Stimulated activated CD4-positive, alpha-beta T cell treated with anti-CD3 and anti-CD28 coated beads, Interleukin-4, amount 100 ng/mL, for 4 hours (primary cell): ENCODE measurements at places on chromosomes 3 and 15.

GRCh38 chr15:91936927-91937326 lies 83.4 kb downstream of the SLCO3A1 start:
- DNase-seq = no peak

- DNase-seq = peak; percentile 67
Measured at GRCh38 chr15:76139368-76140073, 79.7 kb downstream of the TMEM266 start.

- DNase-seq = no peak
Measured at GRCh38 chr3:98824256-98824655, 61.1 kb downstream of the ST3GAL6 start.

DNA sequence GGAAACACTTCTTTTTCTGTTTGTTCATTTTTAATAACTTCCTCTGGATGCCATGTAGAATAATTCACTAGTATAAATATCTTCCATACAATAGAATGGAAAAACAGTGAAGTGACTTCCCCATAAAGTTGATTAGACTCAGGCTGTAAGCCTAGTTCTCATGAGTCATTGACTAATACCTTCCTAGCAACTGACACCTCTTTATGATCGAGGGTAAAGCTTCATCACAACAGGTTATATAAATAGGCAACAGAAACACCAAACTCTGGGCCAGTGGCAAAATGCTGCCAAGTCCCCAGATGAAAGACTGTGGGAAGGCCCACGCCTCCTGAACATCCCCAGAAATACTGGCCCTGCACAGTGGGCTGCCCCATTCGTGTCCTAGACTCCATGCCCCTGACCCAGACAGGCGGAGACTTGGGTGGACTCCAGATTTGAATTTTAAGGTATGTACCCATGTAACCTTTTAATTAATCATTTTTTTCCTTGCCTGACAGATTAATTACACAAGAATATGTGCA lies 71.3 kb upstream of the TBC1D23 start:
- DNase-seq = no peak
